Heart right ventricle (tissue), 16 donors: ENCODE measurements at places on chromosomes 12 and 14.

GRCh38 chr12:53327435-53328042 lies 6.1 kb upstream of the AAAS start:
- DNase-seq, result no peak

GRCh38 chr14:94018308-94018707 lies 7.8 kb upstream of the OTUB2 start:
- no peak for DNase-seq

- DNase-seq, result no peak
These were observed 73.9 kb downstream of the SPPL3 start for GRCh38 chr12:120830052-120830940.

GRCh38 chr14:58629281-58629680 lies 8.5 kb upstream of the DACT1 start:
- no peak for DNase-seq

GRCh38 chr12:71947645-71948105 lies 9.0 kb downstream of the TPH2 start:
- DNase-seq, result no peak
